ENCODE measurements at places on chromosomes 6 and 20.

- DNase-seq = no peak
Measured at GRCh38 chr20:18524646-18525045, 16.9 kb downstream of the SEC23B start.

GRCh38 chr6:163513570-163514166 lies 99.2 kb downstream of the QKI start:
- DNase-seq = no peak

- DNase-seq = peak; percentile 31
Measured at GRCh38 chr6:90160013-90160412, 136.6 kb downstream of the BACH2 start.

- no peak for DNase-seq
Measured at GRCh38 chr6:15246217-15246665, 372 bp downstream of the JARID2 start.

- no peak for DNase-seq
Measured at GRCh38 chr6:55827818-55828522, 47.4 kb downstream of the BMP5 start.

DNA sequence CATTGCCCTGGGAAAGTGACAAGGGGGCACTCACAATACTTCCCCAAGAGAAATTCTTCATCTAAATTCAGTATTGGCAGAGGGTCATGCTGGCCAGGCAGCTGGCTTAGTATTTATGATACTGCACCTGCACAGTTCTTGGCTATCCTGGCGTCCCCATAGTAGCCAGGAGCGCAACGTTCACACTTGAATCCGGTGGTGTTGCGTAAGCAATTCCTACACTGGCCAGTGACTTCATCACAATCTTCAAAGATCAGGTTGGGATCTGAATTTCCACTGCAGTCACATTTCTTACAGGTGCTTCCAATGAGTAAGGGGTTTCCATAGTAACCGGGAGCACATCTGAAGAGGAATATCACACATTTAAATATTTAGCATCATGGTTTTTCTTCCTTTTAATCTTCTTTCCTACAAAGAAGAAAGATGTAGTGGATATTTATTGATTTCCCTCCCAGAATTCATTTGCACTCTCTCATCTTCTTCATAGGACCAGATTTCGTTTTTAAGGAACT lies 62.8 kb downstream of the LAMA4 start:
- DNase-seq = no peak

GRCh38 chr6:14393910-14394309 lies 276.3 kb downstream of the CD83 start:
- no peak for DNase-seq

GRCh38 chr20:481167-481566 lies 18.8 kb upstream of the TBC1D20 start:
- DNase-seq = no peak

GRCh38 chr6:168856914-168857313 lies 396.7 kb downstream of the THBS2 start:
- no peak for DNase-seq

- no peak for DNase-seq
Measured at GRCh38 chr6:156617941-156618340, 159.2 kb upstream of the ARID1B start.
